ENCODE measurements at places on chromosomes 12 and 14.

DNA sequence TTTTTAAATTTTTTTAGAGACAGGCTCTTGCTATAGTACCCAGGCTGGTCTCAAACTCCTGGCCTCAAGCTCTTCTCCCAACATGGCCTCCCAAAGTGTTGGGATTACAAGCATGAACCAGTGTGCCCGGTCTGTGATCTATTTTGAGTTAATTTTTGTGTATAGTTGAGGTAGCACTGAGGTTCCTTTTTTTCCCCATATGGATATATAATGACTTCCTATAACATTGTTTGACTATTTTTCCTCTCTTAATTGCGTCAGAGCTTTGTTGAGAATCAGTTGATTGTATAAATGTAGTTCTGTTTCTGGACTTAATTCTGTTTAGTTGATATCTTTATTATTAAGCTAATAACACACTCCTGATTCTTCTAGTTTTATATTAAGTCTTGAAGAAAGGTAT, 8.6 kb upstream of the M6PR start:
- DNase-seq, result no peak

GRCh38 chr12:31003861-31004640, 69.6 kb upstream of the DDX11 start:
- no peak for DNase-seq

DNA sequence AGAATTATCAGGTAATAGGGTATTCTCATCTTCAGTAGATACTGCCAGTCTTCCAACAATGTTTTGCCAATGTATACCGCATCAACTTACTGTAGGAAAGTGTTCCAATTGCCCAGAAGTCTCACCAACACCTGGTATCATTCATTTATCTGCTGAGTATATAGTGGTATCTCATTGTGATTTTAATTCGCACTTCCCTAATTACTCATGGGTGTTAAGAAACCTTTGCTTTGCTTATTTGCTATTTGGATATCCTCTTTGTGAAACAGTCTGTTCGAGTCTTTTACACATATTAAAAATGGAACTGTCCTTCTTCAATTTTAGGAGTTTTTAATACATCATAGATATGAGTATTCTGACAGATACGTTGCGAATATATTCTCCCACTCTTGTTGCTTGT, 6.1 kb downstream of the TM7SF3 start:
- no peak for DNase-seq

DNA sequence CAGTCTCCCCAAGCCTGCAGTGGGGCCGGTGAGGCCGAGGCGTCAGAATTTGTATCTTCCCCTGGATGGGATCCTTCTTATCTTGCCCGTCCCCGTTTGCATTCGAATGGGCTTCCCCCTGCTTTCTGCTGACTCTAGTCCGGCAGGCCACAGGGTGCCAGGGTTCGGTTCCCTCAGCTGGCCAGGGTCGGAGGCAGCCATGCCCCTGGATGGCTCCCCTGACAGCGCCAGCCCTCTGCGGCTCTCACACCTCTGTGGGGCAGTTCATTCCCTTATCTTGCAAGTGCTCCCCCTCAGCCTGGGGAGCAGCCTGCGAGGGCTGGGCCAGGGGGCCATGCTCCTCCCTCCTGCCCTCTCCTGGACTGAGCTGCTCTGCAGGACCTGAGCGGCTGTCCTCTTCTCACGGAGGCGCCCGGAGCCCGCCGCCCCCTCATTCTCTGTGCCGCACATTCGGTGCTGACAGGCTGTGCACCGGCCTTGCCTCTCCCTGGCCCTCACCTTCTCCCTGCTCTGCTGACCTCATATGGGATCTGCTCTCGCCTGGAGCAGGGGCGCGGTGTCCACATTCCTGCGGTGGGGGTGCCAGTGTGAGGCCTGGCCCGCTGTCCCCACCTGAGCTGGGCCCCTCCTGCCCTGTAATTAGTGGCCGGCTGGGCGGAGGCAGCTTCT, 32.8 kb downstream of the KIF26A start:
- no peak for DNase-seq

DNA sequence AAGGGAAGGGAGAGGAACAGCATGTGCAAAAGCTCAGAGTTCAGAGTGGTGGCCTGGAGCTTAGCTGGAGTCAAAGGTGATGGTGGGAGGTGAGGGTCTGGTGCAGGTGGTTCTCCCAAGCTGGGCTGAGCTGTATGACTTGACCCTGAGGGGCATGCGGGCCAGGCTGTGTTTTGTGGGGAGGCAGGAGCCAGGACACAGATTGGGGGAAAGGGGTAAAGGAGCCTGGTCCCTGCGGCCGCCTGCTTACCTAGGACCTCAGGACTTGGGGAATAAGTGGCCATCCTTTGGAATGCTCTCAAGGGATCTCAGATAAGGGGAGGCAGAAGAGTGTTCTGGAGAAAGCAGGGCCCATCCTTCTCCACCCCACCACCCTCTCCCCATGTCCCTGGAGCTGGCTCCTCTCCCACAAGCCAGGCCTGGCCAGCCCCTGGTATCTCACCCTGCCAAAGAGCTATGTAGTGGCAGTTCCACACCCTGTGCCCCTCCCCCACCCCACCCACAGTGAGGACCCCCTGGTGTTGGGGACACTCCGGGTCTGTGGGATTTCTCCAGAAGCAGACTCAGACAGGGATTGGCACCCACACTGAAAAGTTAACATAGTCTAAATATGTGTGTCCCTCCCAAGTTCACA, 19.9 kb upstream of the CEP170B start:
- DNase-seq, result no peak

DNA sequence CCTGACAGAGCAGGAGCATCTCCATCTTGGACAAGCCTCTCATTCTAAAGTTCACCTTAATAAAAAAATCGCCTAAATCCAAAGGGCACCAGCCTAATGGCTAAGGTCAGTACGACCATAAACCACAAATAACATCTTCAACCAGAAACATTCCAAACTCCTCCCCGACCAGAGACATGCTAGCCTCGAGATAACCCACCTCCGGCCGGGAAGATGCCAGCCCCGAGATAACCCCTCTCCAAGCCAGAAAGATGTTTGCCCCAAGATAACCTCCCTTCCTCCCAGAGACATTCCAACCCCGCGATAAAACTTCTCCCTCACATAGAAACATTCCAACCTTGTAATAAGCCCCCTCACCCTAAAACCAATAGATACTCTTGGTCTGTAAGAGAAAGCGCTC, 86.8 kb upstream of the PKP2 start:
- DNase-seq, result no peak

DNA sequence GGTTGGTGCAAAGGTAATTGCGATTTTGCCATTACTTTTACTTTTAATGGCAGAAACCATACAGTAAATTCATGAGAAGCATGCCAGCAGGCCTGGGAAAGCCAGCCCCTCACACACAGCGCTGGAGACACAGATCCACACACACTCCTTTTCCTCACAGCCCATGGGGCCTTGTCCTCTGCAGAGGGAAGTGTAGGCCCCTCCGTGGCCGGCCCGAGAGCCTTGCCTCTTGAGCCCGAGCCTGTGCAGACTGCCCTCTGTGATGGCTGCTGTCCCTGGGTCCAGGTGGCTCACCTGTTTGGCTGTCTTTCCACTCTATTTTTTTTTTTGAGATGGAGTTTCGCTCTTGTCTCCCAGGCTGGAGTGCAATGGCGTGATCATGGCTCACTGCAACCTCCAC, 39.3 kb downstream of the XRCC3 start:
- DNase-seq, result no peak

DNA sequence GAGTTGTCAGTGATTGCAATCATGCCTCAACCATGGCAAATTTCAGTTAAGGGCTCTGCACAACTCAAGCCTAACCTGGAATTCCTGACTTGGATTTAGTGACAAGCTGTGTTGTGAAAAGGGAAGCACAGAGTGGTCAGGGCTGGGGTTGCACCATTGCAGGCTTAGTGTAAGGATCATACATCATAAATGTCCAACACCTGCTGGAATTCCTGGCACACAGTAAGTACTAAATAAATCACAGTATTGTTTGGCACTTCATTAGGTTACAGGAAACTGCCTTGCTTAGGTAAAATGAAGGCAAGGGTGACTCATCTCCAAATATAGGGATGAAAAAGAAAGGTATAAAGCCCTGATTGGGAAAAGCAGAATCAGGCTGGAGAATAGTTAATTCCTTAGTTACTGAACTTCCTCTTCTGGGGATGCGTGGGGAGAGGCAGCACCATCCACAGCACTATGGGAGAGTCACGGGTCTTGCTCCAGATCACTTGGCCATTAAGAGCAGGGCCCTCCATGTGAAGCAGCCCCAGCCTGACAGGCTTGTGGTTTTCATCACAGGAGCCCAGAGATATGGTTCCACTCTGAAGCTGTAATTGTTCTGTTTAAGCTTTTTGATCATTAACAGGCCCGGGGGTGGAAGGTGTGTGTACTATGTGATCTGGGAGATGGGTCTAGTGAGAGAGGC, 39.7 kb downstream of the SLC8A3 start:
- no peak for DNase-seq

DNA sequence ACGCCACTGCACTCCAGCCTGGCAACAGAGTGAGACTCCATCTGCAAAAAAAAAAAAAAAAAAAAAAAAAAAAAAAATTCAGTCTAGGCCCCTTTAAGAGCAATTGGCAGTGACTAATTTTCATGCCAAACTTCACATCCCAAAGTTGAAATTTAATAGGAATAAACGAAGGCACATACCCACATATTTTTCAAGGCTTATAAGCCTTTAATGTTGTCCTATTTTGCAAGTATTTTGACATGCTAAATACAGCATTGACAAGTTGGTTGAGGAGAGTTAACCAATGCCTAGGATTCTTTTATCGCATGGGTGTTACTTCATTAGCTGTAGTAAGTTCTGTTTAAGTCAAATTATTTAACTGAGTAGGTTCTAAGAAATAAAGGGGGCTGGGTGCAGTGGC, 23.5 kb upstream of the HIP1R start:
- DNase-seq, result no peak

GRCh38 chr12:21627924-21628323, 23.3 kb upstream of the GYS2 start:
- DNase-seq, result no peak

DNA sequence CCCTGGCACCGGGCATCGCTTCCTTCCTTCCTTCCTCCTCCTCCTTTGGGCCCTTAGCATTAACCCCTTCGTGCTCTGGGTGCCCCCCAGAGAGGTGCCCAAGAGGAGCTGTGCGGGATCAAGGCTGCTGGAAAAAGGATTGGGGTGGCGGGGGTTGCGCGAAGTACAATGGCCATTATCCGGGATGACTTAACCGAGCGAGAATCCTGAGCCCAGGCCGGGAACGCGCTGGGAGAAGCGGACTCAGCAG, 2.8 kb downstream of the DHH start:
- no peak for DNase-seq

- no peak for DNase-seq
These were observed 67.9 kb upstream of the TMEM132D start for GRCh38 chr12:129971721-129972120.

GRCh38 chr12:55937981-55938380, 7.0 kb downstream of the DGKA start:
- DNase-seq, result no peak

GRCh38 chr12:129483111-129483893, 420.5 kb downstream of the TMEM132D start:
- no peak for DNase-seq

DNA sequence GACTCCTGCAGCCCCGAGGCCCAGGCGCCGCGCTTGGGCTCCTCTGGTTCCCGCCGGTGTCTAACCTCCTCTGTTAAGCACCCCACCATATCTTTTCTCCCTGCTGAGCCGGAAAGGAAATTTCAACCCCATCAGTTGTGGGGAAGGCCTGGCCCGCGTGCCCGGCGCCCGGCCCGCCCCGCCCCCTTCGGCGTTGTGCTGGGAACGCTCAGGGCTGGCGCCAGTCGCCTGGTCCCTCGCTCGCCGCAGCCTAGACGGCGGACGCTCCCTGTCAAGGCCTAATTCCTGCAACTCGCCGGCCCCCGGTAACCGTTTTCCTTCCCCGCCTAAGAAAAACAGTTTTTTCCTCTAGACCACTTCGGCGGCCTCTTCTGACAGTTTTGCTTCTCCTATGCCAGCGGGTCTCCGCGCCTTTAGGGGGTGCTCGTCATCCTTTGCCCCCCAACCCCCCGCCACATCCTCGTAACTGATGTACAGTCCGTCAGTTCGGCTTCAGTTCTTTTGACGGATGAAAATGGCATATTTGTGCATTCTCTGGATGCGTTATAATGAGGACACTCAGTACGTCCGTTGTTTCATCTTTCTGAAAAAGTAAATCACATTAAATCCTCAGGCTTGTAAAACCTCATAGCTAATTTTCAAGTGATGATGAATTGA, 506 bp upstream of the NAP1L1 start:
- no peak for DNase-seq

GRCh38 chr12:51377099-51377984, 13.9 kb downstream of the GALNT6 start:
- DNase-seq, result no peak

DNA sequence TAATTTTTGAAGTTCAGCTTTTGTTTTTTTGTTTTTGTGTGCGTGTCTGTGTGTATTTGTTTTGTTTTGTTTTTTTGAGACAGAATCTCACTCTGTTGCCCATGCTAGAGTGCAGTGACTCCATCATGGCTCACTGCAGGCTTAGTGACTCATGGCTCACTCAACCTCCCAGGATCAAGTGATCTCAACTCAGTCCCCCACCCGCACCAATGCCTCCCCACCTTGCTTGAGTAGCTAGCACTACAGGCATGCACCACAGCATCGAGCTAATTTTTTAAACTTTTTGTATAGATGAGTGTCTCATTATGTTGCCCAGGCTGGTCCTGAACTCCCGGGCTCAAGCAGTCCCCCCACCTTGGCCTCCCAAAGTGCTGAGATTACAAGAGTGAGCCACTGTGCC, 981.4 kb downstream of the BCL11B start:
- DNase-seq, result no peak

DNA sequence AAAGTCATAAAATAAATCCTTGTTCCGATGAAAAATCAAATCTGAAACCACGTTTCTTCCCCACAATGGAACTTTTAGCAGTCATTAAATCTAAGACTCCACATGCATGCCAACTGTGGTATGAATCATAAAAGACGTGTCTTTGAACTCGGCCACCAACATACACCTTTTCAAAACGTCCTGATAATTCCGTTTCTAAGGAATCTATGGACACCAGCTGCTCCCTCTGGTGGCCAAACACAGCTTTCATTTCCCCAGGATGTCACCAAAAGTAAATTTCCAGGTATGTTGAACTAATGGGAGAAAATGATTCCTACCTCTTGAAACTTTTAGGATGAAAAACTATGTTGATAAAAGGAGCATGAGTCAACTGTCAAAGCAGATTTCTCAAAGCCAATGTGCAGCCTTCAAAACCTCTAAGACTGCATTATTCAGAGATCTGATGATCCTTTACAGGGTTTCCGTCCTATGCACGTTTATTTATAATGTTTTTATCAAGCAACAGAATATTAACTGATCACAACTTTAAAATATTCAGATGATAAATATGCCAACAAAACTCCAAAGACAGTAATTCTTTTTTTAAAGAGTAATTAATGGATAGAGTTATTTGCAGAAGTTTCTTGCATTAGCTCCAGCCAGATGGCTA, 96.2 kb downstream of the CIT start:
- DNase-seq, result peak; percentile 67

DNA sequence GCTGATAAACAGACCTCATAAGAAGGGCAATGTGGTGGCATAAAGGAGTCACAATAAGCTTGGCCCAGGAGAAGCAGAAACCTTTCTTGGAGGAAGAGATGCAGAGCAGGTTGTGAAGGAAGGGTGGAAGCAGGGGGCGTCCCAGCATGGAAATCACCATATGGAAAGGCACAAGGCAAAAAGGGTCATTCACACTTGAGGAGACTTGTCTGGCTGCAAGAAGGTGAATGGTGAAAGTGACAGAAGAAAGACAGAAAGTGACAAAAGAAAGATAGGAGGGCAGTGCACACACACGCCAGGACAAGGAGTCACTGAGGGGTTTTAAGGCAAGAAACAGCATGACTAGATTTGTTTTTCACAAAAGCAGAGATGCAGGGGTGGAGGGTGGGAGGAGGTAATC, 38.3 kb downstream of the GALNT4 start:
- no peak for DNase-seq
